Astrocyte (in vitro differentiated cells and primary cell): ENCODE measurements at places on chromosomes 4 and X. TPM values are rescaled to one million over a fixed set of nuclear protein-coding genes. Genes with fewer than 3 reads are reported as not detected.

GRCh38 chr4:119697887-119698393, 69.3 kb upstream of the PDE5A start:
- no peaks in the 10 kb centered on the region for H3K27me3 ChIP-seq
- no peak overlapping the region for H3K4me3 ChIP-seq
- DNase-seq, result no peak

DNA sequence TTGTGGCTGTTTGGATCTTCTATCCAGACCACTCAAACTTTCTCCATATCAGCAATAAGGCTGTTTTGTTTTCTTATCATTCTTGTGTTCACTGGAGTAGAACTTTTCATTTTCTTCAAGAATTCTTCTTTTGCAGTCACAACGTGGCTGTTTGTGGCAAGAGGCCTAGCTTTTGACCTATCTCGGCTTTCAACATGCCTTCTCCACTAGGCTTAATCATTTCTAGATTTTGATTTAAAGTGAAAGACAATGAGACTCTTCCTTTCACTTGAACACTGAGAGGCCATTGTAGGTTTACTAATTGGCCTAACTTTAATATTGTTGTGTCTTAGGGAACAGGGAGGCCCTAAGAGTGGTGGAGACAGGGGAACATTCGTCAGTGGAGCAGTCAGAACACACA, 19.1 kb downstream of the FGF2 start:
- no peaks in the 10 kb centered on the region for H3K27me3 ChIP-seq
- no peaks in the 10 kb centered on the region for H3K4me1 ChIP-seq
- no peak overlapping the region for H3K4me3 ChIP-seq

DNA sequence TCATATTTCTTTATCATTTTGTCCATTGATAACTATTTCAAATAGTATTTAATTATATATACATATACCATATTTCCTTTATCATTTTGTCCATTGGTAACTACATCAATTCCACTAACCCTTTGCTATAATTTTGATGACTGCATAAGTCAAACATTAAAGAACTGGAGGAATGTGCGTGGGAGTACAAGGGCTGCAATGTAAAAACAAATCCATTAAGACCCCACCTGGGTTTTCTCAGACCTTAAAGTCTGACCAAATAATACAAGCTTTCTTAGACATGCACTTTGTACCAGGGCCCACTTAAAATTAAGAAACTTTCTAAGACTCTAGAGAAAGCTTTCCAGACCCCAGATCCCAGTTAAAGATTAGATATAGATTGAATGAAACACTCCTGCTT, 1622.4 kb upstream of the PCDH10 start:
- no peaks in the 10 kb centered on the region for H3K36me3 ChIP-seq
- no peaks in the 10 kb centered on the region for H3K4me1 ChIP-seq
- H3K27ac ChIP-seq, result no peak overlapping the region

DNA sequence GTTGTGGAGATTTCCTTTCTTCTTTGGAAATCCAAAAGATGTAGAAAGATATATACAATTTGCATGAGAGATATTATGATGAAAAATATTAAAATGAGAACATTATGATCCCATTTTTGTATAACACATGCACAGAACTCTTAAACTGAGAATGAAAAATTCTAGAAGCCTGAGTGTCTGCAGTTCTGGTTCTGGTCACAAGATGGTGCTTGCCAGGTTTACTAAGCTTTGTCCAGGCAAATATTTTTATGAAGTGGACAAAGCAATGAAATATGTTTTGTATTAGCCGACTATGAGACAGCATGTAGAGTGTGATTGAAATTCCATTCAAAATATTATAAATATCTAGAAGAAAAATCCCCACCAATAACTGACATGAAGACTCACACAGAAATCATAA, 2.2 kb downstream of the PWWP3B start:
- H3K36me3 ChIP-seq, result no peaks in the 10 kb centered on the region
- no peak for DNase-seq
- H3K27me3 ChIP-seq, result no peaks in the 10 kb centered on the region
- H3K27ac ChIP-seq, result no peak overlapping the region
- no peak overlapping the region for H3K4me3 ChIP-seq

GRCh38 chr4:86657382-86657781, 63.3 kb downstream of the PTPN13 start:
- no peaks in the 10 kb centered on the region for H3K4me1 ChIP-seq
- DNase-seq, result no peak
- no peaks in the 10 kb centered on the region for H3K36me3 ChIP-seq
- no peaks in the 10 kb centered on the region for H3K27me3 ChIP-seq
- H3K4me3 ChIP-seq, result no peak overlapping the region

- no peak overlapping the region for H3K4me3 ChIP-seq
- H3K4me1 ChIP-seq, result peaks cover 13% of the 10 kb centered on the region
- H3K36me3 ChIP-seq, result no peaks in the 10 kb centered on the region
These were observed 245.3 kb downstream of the HS3ST1 start for GRCh38 chr4:11183356-11183740.

GRCh38 chr4:72255269-72255668, 223.5 kb downstream of the NPFFR2 start:
- no peak for DNase-seq
- no peak overlapping the region for H3K27ac ChIP-seq

- no peaks in the 10 kb centered on the region for H3K4me1 ChIP-seq
- no peak for DNase-seq
- no peaks in the 10 kb centered on the region for H3K27me3 ChIP-seq
- no peaks in the 10 kb centered on the region for H3K36me3 ChIP-seq
These were observed 123.8 kb upstream of the TEX13D start for GRCh38 chrX:124208660-124209059.

DNA sequence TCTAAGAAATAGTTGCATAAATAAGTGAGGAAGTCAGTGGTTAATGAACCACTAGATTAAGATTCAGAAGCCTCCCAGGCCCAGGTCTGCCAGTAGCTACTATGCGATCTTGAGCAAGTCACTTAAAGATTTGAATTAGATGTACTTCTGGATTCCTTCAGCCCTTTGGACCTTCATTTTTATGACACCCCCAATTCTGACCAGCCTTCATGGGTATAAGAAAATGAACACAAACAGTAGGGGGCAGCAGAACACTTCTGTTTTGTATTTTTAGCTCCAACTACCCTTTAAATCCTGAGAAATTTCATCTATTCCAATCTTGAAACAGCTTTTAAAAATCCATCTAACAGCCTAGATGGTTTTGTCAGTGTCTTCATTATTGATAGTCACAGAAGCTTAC, 19.0 kb downstream of the TMEM47 start:
- H3K4me3 ChIP-seq, result no peak overlapping the region
- H3K4me1 ChIP-seq, result no peaks in the 10 kb centered on the region
- H3K36me3 ChIP-seq, result no peaks in the 10 kb centered on the region
- no peak for DNase-seq

DNA sequence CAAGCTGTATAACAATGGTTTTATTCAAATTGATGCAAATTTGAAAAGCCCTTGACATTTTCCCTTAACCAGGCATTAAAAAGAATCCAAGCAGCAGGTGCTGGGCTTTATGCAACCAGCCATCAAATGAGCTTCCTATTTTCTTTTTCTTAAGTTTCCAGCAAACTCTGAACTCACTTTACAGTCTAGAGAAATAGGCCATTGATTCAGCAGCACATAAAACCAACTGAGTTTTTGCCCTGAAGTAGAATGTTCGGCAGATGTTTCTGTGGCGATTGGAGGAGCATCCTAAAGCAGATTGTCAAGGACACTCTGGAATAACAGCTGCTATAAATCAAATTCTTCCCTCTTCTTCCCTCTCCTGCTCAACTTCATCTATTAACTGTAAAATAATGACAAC, 582.8 kb upstream of the CPEB2 start:
- H3K27me3 ChIP-seq, result no peaks in the 10 kb centered on the region
- no peak overlapping the region for H3K27ac ChIP-seq
- H3K4me1 ChIP-seq, result no peaks in the 10 kb centered on the region
- no peak for DNase-seq

DNA sequence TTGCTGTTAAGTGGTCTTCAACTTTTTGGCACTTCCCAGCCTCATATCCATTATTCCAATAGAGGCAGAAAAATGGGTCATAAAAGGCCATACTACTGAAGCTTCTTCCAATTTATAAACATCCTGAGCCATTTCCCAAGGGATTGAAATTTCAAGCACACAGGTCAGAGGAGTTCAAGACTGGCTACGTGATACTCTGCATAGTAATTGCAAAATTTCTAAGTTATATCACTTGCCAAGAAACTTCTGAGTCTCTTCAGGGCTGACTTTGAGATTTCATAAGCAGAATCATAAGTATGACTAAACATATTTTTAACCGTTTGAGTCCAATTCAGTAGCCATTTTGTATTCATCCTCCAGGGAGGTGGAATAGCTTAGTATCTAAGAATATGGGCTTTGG, 75.6 kb upstream of the RXFP1 start:
- no peaks in the 10 kb centered on the region for H3K27me3 ChIP-seq
- H3K27ac ChIP-seq, result no peak overlapping the region
- no peak for DNase-seq
- H3K4me1 ChIP-seq, result no peaks in the 10 kb centered on the region
- no peak overlapping the region for H3K4me3 ChIP-seq
- no peaks in the 10 kb centered on the region for H3K36me3 ChIP-seq

DNA sequence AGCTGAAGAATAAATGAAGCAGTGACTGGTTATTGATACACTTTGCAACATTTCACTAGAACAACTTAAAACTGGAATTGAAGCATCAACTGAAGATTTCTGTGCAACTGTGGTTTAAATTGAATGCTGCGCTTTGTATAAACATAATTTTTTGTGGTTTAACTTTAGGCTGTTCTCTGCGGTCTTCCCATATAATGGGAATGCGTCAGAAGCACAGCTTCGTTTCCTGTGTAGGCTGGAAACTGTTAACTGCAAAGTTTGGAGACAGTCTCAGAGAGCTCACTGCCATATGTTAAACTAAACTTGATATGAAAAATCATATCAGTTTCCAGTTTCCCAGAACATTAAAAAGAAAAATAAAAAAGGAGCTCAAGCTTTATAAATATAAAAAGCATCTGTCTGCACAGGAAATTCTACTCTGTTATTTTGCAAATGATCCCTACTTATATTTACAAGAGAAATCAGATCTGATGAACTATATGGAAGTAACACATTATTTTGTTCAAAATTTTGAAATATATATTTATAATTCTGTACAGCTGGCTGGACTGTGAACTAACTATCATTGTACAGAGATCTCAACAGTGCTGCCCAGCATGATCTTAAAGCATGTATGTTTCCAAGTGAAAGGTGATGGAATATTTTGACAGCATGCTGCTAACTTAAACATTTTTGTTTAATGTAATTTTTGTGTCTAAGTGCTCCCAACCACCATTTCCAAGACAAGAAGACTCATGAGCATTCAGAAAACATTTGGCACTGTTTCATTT, 139.9 kb downstream of the NDST3 start:
- no peaks in the 10 kb centered on the region for H3K36me3 ChIP-seq
- peaks cover 4% of the 10 kb centered on the region for H3K4me1 ChIP-seq
- no peaks in the 10 kb centered on the region for H3K27me3 ChIP-seq
- no peak overlapping the region for H3K4me3 ChIP-seq
- peak; percentile 69 for DNase-seq

DNA sequence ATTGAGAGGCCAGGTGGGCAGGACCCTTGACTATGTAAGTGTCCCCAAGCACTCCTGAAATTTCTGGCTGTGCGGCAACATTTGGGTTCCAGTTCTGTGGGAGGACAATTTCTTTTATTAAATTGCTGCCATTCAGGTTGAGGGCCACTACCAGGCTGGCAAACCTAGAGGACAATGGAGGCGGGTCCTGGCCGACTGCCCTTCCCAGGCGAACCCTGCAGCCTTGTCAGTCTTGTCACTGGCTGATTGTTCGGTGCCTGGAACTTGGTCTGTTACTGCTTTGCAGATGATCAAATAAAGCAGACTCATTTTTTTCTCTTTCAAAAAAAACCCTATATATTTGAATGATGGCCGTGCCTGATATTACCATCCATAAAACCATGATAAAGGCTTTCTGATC, 6.6 kb upstream of the TMEM128 start:
- H3K36me3 ChIP-seq, result no peaks in the 10 kb centered on the region
- H3K27me3 ChIP-seq, result peaks cover 22% of the 10 kb centered on the region
- H3K4me1 ChIP-seq, result no peaks in the 10 kb centered on the region

GRCh38 chrX:40644176-40644575, 3.2 kb downstream of the CXorf38 start:
- H3K27me3 ChIP-seq, result no peaks in the 10 kb centered on the region
- no peak overlapping the region for H3K4me3 ChIP-seq
- peaks cover 8% of the 10 kb centered on the region for H3K4me1 ChIP-seq
- no peak for DNase-seq
- H3K36me3 ChIP-seq, result peaks cover 3% of the 10 kb centered on the region
- H3K27ac ChIP-seq, result no peak overlapping the region

GRCh38 chr4:180734753-180735432, 1508.3 kb upstream of the TENM3 start:
- no peak for DNase-seq
- no peaks in the 10 kb centered on the region for H3K36me3 ChIP-seq
- no peak overlapping the region for H3K4me3 ChIP-seq
- H3K27ac ChIP-seq, result no peak overlapping the region

- no peaks in the 10 kb centered on the region for H3K36me3 ChIP-seq
- no peak for DNase-seq
- H3K4me3 ChIP-seq, result no peak overlapping the region
- H3K27ac ChIP-seq, result no peak overlapping the region
- H3K4me1 ChIP-seq, result no peaks in the 10 kb centered on the region
These were observed 86.5 kb upstream of the OTUD4 start for GRCh38 chr4:145266881-145267280.

DNA sequence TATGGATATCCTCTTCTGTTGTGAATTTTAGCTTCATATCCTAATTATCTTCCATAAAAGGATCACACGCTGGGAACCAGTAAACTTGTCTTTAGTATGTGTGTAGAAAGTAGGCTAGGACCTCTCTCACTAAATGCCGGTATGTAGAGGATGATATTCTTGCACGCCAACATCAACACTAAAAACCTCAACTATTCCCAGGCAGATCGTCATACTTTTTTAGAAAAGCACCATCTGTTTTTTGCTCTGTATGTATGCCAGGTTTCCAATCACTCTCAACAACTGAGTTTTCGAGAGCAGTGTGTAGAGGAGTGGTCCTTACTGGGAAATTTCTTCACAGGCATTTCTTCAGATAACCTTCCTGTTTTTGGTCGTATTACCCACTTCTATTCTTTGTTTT, 283.6 kb downstream of the GALNTL6 start:
- H3K27me3 ChIP-seq, result no peaks in the 10 kb centered on the region
- no peaks in the 10 kb centered on the region for H3K4me1 ChIP-seq
- no peak overlapping the region for H3K27ac ChIP-seq
- H3K36me3 ChIP-seq, result no peaks in the 10 kb centered on the region
- no peak overlapping the region for H3K4me3 ChIP-seq
- DNase-seq, result peak; percentile 31

- no peaks in the 10 kb centered on the region for H3K27me3 ChIP-seq
- H3K4me1 ChIP-seq, result no peaks in the 10 kb centered on the region
- no peaks in the 10 kb centered on the region for H3K36me3 ChIP-seq
- no peak overlapping the region for H3K27ac ChIP-seq
- DNase-seq, result no peak
These were observed 32.8 kb upstream of the DCLK2 start for GRCh38 chr4:150045410-150045809.

SSX4B gene
- total RNA-seq, result not detected in 2 replicates

CCNQ gene
- total RNA-seq, result 19.8 and 21.7 TPM in 2 replicates

MAB21L2 gene
- 1.9 TPM in 2 replicates for total RNA-seq

DUX4 gene
- not detected in 2 replicates for total RNA-seq

TBC1D9 gene
- total RNA-seq, result 29.6 and 31.6 TPM in 2 replicates

PITX2 gene
- total RNA-seq, result 3.8 and 4.2 TPM in 2 replicates

KLHL34 gene
- total RNA-seq, result not detected in 2 replicates
